ENCODE measurements at places on chromosomes 1 and 21.

DNA sequence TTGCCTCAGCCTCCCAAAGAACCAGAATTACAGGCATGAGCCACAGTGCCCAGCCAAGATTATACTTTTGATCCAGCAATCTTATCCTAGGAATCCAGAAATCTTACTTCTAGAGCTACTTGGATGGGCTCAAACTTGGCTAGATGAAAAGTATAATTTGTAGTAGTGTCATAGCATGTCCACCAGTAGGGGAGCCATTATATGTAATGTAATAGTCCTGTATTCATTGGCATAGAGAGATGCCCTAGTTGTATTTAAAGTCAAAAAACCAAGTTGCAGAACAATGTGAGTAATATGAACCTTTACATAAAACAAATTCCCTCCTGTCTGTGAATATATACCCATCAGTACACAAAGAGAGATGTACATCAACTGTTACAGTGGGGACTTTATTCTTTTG lies 83.9 kb downstream of the NOS1AP start:
- DNase-seq: no peak

DNA sequence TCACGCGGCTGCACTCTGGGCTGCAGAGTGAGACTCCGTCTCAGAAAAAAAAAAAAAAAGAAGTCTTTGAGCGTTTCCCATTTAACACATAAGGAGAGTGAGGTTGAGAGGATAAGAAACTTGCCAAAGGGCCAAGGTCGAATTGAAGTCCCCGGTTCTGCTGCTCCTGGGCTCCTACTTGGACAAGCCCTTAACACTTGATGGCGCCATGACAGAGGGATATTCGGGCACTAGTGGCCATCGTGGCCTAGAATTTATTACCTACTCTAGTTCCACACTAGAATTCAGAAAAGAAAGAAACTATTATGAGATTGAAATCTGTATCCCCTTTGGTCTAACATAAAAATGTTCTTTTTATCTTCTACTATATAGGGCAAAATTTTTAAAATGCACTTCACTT lies 65.7 kb upstream of the NEK2 start:
- peak; percentile 32 for DNase-seq

DNA sequence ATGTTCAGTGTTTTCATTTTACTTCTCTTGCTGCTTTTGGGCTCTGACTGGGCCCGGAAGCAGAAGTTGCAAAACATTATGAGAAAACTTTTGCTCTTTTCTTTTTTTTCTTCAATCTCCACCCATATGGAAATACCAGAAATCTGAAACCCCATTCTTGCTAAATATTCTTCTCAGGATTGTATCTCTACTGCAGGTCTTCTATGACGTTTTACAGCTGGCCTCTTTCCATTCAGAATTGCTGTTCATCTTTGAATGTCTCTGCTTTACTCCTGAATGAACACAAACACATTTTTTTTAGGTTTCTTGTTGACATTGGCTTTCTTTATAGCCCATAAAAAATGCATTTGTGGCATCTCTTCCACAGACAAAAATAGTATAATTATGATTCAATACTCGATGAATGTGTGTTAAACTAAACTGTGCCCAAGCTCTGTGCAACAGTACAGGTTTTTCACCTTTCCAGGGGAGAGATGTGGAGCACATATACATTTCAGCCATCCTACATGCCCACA lies 18.8 kb downstream of the PTPRC start:
- DNase-seq: peak; percentile 75

- no peak for DNase-seq
Observed at GRCh38 chr1:174058624-174059023, 36.5 kb upstream of the RC3H1 start.

DNA sequence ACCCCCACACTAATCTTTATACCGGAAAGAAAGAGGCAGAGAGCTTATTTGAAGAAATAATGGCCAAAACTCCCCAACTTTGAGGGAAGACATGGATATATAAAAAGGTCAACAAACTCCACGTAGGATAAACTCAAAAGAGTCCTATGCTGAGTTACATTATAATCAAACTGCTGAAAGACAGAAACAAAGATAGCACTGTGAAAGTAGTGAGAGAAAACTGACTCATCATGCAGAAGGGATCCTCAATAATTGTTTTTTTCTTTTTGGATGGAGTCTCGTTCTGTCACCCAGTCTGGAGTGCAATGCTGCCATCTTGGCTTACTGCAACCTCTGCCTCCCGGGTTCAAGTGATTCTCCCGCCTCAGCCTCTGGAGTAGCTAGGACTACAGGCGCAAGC lies 48.5 kb upstream of the TTC39A start:
- no peak for DNase-seq

DNA sequence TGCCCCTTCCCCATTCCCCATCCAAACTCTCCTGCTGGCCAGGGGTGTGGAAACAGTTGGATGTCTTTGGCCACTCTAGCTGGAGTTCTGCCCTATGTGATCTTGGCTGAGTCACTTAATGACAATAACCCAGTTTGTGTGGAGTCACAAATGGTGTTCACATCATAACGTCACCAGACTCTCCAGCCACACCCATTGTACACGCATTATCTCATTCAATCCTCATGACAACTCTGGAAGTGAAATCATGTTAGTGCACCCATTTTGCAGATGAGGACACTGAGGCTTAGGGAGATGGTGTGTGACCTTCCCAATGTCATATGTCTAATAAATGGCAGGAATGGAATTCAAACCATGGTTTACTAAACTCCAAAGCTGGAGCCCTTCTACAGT lies 1.2 kb upstream of the CDA start:
- peak; percentile 12 for DNase-seq

DNA sequence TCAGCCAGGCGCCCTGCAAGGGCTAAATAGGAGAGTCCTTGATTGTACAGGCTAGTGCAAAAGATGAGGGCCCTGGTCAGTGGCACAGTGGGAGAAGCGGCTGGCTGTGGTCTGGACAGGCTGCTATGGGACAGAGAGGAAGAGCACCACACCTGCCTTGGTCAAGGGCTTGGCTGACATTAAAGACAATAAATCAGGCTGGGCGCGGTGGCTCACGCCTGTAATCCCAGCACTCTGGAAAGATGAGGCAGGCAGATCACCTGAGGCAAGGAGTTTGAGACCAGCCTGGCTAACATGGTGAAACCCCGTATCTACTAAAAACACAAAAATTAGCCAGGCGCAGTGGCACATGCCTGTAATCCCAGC lies 62.9 kb downstream of the NID1 start:
- DNase-seq: no peak

DNA sequence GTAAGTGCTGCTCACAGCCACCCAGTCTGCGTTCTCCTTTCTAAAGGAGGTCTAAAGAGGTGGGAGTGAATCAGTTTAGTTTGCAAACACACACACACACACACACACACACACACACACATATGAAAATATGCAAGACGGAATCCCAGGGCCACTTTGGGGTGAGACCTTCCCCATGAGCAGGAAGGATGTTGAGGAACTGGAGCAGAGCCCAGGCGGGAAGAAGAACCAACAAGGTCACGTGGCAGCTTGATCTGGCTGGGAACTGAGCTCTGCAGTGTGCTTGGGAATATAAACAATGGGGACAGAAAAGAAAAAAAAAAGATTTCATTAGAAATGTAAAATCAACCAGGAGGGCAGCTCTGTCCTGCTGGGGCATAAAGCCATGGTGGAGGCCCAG lies 32.6 kb downstream of the OR2G3 start:
- DNase-seq: no peak

DNA sequence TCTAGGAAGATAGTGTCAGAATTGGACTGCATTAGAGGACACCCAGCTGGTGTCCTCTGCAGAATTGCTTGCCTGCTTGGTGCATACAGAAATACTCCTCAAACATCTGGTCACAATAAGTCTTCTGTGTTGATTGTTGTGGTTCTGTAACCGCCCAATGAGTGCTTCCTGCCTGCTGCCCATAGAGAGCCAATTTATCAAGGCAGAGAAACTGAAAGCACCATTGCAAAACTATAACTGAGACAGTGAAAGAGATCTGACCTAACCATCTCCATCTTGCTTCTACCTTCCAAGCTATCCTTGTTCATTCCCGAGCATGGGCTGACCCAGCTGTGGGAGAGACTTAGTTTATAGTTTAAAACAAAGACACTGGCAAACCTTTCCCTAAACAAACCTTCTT lies 462.4 kb upstream of the RGS18 start:
- DNase-seq: no peak

GRCh38 chr1:51734896-51735745 lies 118.2 kb downstream of the OSBPL9 start:
- no peak for DNase-seq

DNA sequence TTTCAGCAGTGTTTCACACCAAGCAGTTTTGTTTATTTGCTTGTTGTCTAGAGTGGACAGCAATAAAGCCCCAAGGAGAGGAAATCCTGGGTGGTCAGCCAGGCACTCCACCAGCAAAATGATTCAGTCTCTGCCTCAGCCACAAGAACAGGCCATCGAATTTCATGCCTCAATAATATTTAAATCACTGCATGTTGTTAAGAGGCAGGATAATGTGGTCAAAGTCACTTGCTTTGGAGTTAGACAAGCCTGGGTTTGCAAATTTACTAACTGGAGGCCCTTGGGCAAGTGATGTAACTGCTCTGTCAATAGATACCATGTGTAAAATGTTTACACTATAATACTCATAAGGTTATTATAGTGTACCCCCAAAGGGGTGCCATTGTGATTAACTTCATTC lies 349.6 kb downstream of the LMO4 start:
- DNase-seq: no peak

DNA sequence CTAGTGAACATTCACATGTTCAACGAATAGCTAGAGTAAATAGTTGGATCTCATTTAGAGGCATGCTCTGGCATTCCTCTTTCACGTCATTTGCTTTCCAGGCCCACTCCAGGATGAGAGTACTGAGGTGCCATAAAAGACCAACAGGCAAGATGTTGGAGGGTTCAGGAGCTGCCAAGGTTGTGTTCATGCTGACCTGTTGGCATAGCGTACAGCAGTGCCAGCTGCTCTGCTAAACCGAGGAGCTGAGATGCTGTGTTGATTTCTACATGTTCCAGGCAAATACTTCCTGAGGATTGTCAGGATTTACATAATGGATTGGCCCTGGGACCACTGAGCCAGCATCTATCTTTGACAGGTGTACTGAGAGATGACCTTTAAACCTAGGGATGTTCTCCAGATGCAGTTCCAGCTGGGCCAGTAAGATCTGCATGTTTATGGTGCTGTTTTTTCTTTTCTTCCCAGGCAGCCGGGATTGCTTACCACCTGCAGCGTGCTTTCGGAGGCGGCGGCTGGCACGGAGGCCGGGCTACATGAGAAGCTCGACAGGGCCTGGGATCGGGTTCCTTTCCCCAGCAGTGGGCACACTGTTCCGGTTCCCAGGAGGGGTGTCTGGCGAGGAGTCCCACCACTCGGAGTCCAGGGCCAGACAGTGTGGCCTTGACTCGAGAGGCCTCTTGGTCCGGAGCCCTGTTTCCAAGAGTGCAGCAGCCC lies 66.9 kb downstream of the DISC1 start:
- no peak for DNase-seq

- no peak for DNase-seq
Observed at GRCh38 chr21:46553993-46554392, 50.9 kb downstream of the S100B start.

DNA sequence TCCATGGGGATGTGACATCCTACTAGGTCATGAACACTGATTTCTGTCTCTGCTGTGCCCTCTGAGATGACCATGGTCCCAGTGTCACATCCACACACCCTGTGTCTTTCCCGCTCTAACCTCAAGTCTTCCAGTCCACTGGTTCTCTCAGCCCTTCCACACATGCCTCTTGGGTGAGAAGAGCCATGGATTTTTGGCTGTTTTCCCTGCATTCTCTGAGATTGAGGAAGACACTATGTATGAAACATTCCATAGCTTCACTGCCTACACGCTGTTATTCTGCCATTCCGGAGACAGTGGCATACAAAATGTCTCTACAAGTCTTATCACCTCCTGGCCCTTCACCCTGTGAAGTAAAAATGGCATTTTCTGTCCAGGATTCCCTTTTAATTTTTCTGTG lies 247.3 kb downstream of the BACH1 start:
- DNase-seq: no peak

- DNase-seq: no peak
Observed at GRCh38 chr21:36601362-36601761, 97.6 kb upstream of the SIM2 start.

DNA sequence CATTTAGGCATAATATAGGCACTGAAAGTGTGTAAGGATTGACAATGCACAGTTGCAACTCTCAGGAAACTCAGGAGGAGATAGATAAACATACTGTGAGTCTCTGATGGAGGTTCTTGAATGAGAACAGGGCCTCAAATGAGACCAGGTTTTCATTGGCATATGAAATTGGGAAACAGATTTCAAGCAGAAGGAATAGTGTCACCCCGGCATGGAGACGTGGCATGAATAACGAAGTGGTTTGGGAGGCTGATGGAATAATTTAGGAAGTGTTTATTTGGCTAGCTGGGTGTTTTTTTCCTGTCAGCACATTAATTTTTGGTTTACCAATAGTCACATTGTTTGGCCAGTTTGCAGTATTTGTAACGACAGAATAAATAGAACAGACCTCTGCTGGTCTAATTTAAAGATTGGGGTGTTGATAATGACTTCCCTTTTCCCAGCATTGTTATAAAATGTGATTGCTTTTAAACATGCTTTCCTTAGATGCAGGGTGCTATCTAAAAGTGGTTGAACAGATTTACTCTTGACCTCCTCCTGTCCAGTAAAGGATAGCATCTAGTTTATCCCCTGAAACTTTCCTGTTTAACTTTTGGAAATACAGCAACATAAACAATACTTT lies 132.0 kb downstream of the C1orf21 start:
- DNase-seq: no peak

DNA sequence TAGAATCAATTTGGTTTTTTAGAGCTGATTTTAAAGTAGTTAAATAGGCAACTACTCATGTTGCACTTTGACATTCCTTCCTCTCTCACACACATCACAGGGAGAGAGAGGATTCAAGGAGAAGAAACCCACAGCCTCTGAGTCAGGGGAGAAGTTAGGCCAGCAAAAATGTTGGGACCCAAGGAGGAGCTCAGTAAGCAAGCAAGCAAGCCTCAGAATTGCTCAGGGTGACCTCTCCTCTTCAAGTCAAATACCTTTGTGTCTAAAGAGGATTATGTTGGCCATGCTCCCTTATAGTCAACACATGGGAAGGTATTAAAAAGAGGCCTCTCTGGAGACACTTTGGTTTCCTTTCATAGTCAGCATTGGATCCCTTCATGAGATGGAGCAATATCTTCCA lies 80.5 kb upstream of the WARS2 start:
- DNase-seq: no peak

DNA sequence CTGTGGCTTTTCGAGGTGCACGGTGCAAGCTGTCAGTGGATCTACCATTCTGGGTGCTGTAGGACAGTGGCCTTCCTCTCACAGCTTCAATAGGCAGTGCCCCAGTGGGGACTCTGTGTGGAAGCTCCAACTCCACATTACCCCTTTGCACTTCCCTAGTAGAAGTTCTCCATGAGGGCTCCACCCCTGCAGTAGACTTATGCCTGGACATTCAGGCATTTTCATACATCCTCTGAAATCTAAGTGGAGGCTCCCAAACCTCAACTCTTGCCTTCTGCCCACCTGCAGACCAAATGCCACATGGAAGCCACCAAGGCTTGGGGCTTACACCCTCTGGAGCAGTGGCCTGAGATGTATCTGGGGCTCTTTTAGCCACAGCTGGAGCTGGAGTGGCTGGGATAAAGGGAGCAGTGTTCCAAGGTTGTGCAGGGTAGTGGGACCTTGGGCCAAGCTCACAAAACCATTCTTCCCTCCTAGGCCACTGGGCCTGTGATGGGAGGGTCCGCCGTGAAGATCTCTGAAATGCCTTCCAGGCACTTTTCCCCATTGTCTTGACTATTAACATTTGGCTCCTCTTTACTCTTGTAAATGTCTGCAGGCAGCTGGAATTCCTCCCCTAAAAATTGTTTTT lies 18.0 kb upstream of the RNF2 start:
- DNase-seq: no peak
